ENCODE measurements at places on chromosomes 6 and 20.

DNA sequence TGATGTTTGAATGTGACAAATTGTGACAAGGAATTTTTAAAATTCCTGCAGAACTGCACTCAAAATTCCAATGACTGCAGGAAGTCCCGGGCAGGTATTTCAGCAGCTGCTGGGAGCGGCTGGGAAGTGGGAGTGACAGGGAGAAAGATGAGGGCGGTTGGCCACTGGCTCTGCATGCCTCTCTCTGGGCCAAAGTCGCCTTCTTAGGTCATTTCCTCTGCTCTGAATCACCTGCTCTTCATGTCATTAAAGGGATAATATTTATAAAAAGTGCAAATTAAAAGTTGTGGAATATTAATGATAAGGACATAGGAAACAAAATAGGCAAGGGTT, 43.9 kb downstream of the RAMACL start:
- no peak for DNase-seq

DNA sequence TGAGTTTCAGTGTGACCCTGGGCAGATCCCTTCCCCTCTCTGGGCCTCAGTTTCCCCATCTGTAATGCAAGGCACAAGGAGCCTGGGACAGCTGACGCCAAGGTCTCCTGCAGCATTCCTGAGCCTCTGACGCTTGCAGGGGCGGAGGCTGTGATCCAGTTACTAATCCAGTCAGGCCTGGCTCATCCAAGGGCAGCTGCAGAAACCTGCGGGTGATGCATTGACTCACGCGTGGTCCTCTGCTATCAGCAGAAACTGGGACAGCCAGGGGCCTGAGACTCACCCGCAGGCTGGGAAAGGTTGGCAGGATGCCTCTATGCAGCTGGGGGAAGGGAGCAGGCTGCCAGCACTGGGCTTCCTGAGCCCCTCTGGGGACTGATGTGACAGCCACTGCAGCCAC, 65.0 kb upstream of the SIRPA start:
- no peak for DNase-seq

- DNase-seq = peak; percentile 10
Measured at GRCh38 chr6:158756977-158757752, 62.0 kb downstream of the EZR start.

GRCh38 chr6:6803180-6803977, 214.9 kb downstream of the LY86 start:
- DNase-seq = no peak

GRCh38 chr6:117976030-117976651, 69.1 kb downstream of the SLC35F1 start:
- DNase-seq = peak; percentile 7

DNA sequence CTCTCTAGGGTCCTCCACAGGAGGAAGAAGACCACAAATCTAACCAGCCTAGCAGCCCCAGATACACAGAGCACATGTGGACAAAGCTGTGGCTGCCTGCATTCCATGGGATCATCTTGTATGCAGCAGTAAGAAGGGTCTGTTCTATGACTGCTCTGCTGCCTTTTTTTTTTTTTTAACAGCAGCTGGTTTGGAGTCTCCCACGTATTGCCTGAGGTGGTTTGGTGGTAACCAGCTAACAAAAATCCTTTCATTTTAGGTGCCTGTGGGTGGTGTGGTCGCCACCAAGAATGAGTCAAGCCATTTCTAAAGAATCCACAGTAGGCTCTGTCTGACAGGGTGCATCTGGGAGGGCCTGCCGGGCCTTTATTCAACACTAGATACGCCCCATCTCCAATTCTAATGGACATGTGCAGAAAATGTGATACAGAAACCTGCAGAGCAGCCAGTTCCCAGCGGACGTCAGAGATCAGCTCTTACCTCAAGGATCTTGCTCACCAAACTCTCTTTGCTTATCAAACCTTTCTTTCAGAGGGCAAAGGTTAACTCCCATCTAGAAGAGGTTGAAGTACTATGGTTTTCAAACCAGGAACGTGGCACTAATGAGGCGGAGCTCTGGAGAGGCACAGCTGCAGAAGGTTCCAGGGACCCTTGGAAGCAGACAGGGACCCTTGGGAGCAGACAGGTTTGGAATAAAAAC, 32.0 kb downstream of the GNAS-AS1 start:
- DNase-seq = no peak

- no peak for DNase-seq
Measured at GRCh38 chr6:22954749-22955385, 385.5 kb downstream of the HDGFL1 start.

GRCh38 chr6:99416226-99416625, 8.9 kb downstream of the PNISR start:
- no peak for DNase-seq

- no peak for DNase-seq
Measured at GRCh38 chr6:132964868-132965382, 150.6 kb downstream of the RPS12 start.

DNA sequence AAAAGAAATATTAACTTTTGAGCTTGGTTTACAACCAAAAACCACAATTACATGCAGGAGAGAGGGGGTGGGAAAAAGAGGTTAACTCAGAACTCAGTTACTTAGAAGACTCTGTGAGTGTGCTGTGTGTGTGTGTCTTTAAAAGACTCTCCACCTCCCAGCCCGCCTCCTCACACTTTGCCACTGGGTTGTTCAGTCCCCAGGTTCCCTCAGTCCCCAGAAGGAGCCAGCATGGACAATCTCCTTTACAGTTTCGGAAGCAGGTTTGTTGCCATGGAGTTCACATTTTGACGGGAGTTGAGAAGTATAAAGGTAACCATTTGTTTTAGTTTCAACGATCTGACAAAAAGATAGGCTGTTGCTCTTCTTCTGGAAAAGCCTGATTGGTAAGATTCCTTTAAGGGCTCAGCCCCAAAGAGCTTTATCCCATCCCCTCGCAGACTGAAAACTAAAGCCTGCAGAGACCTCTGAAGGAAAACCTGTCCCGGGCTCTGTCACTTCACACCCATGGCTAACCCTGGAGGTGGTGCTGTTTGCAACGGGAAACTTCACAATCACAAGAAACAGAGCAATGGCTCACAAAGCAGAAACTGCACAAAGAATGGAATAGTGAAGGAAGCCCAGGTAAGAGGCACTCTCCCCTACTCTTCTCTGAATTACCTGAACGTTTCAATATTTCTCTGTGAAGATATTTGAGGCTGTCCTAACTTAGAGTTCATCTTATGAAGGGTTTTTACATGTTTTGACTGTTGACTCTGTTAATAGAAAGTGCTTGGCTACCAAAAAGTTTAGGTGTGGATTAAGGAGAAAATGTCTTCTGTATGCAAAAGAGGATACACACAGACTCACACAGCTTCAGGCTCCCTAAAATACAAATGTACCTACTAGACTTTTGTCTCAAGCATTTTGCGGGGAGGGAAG, at the start of gene SPTLC3:
Gene SPTLC3, plus strand, starts transcription at position 212 of the 921 bp plus-strand sequence. Its CDS starts 296 bp downstream, at position 508.
- DNase-seq = peak; percentile 51

DNA sequence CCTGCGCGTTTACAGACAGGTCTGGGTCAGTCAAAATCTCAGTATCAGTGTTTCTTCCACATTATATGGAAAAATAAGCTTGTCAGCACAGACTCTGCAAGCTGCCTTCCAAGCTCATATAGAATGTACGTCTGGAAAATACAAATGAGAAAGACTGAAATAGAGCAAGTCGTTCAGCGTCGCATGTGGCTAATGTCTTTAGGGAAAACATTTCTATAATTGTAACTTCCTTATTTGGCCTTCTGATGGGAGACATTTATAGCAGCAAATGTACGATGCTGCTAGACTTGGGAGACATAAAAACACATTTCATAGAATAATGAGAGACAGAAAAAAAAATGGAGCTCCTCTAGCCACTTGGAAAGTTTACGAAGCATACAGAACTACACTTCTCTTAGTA, 122.2 kb downstream of the KIF16B start:
- DNase-seq = no peak

- DNase-seq = no peak
Measured at GRCh38 chr6:35018746-35019145, 122.4 kb downstream of the TCP11 start.

DNA sequence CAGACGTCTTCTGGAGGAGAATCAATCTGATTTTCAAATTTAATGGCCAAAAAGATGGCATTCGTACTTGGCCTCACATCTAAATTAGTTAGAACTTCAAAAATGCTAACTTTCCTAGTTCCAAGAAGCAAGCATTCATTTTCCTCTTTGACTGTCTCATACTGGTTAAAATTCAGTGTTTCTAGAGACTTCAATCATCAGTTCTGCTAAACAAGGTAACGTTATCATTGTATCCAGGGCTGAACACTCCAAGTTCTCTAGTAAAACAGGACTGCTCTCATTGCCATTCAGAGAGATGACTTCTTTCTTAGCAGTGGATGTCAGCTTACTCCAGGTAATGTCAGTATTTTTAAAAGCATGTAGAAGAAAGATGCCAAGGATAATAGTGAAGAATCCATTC, 34.6 kb upstream of the ENTPD6 start:
- DNase-seq = no peak

- DNase-seq = no peak
Measured at GRCh38 chr20:48490961-48491831, 336.6 kb downstream of the PREX1 start.

DNA sequence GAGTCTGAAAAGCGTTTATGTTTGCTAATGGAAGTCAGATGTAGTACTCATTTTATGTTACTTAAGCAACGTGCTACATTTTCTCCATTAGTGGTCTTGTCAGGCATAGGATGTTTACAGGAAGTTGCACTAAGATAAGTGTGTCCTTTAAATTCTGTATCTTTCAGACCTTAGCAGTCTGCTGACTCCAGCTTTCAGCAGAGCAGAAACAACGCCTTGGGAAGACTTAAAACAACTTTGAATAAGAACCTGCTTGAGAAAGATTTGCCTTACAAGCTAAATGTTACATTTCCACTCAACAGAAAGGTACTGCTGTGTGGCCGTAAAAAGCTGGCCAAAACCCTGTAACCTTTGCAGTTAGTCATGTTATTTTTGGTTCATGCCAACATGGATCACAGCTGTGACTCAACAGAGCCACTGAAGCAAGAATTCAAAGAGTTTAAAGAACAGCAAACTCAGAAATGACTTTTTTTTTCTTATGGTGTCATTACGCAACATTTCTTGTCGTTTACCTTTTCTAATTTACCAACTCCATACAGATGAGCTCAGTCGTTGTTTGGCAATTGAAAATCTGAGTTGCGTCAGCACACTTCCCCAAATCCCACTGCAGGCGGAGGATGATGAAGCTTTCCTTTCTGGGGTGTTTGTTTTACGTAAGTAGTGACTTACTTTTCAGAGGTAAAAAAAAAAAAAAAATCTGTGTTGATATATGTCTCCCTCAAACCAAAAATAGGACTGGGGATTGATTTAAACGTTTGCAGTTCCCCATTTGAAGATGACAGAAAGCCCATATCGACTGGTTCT, 27.9 kb upstream of the BMP6 start:
- DNase-seq = no peak

GRCh38 chr6:28523241-28523622, 2.4 kb upstream of the GPX5 start:
- DNase-seq = no peak

GRCh38 chr20:25553819-25554296, 31.5 kb downstream of the NINL start:
- no peak for DNase-seq

GRCh38 chr6:107418118-107418517, 41.2 kb downstream of the PDSS2 start:
- DNase-seq = no peak

DNA sequence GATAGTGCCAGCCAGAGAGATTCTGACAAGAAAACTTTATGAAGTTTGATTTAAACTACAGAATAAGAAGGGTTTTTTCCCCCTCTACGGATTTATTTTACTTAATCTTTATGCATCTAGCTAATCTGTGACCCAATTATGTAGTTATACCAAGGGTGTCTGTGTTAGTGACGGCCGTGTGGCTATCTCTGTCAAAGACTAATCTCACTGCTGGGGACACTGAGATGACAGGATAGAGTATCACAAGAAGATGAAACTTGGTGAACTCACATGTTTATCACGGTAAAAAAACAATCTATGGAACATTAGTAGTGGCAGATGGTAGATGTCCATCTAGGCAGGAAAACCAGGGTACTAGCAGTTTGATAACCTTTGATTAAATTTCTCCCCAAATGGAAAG, 149.7 kb downstream of the AHI1 start:
- no peak for DNase-seq

GRCh38 chr6:113995634-113996033, 24.7 kb upstream of the HDAC2 start:
- DNase-seq = no peak

- no peak for DNase-seq
Measured at GRCh38 chr6:147479857-147480256, 28.6 kb upstream of the SAMD5 start.

- DNase-seq = no peak
Measured at GRCh38 chr20:16106191-16106849, 466.9 kb downstream of the KIF16B start.

DNA sequence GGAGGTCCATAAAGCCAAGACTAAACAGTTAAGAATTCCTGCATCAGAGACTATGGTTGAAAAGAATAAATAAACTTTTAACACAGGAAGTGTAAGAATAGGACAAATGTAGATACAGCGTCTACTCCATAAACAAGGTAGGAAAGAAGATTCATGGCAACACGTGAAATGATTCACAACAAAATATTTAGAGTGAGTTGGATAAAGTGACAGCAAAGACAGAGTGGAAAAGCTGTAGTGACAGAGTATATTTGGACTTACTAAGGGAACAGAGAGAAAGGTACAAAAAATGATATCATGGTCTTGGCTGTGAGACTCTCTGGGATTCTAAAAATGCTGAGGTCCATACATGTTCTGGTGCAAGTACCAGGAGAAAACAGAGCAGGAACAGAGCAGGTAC, 21.9 kb upstream of the KIAA0408 start:
- no peak for DNase-seq

GRCh38 chr20:48352042-48352441, 475.8 kb downstream of the PREX1 start:
- no peak for DNase-seq

- no peak for DNase-seq
Measured at GRCh38 chr20:13717631-13718044, 67.1 kb downstream of the ESF1 start.

GRCh38 chr20:17850684-17851026, 117.9 kb downstream of the SNX5 start:
- no peak for DNase-seq

DNA sequence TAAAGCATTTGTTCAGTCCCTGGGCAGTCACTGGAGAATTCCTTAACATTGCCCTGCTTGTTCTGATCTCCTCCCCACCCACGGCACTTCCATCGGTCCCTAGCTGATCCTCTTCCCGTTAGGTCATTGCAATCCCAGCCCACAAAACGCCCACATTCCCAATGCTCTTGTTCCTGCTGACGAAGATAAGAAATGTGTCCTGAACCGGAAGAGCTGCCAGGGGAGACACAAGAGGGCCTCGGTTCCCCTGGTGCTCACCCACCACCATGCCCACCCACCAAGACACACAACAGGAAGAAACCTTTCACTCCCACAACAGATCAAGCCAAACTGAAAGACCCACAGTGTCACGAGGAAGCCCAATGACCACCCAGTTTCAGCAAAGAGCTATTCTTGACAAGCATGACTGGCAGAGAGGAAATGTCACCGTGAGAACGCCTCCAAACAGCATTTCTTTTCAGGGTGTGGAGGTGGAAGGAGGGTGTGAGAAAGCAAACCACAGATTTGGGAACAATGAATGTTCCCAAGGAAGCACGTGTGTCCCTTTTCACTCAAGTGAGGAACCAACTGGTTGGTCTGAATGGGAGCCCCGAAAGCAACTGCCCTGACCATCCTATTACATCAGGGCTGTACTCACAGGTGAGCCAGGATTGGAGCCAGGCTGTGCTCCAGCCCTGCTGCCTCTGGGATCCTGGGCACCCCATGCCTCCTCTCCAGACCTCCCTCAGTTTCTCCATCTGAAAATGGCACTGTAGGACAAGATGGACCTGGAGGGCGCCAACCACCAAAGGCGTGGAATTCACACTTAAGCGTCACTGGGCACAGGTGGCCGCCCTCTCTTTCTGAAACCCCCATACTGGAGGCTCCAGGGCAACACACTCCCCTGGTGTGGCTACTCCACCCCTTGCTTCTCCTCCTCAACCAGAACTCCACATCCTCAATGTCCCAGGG, 97.5 kb downstream of the ZMYND8 start:
- no peak for DNase-seq

All from right kidney (tissue), 9 donors.